ENCODE measurements at places on chromosomes 11 and 22.

- no peak for DNase-seq
Observed at GRCh38 chr11:67033661-67034166, 10.8 kb downstream of the SYT12 start.

DNA sequence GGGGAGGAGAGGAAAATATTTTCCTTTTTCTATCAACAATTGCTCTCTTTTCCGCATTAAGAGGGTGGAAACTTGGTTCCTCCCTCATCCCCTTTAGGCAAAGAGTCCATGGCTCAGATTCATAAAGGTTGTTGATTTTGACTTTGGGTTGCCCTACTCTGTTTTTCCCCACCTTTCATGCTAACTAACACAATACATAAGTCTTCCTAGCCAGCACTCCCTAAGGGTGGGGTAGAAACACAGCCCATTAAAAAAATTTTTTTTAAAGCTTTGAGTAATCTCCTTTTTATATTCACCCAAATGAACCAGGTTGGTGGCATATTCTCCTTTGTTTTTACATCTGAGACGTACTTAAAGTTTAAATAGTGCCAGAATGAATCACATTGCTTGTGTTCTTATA, 20.0 kb upstream of the LIN7C start:
- DNase-seq = no peak

- no peak for DNase-seq
Observed at GRCh38 chr11:35938231-35938630, 5.6 kb upstream of the LDLRAD3 start.

DNA sequence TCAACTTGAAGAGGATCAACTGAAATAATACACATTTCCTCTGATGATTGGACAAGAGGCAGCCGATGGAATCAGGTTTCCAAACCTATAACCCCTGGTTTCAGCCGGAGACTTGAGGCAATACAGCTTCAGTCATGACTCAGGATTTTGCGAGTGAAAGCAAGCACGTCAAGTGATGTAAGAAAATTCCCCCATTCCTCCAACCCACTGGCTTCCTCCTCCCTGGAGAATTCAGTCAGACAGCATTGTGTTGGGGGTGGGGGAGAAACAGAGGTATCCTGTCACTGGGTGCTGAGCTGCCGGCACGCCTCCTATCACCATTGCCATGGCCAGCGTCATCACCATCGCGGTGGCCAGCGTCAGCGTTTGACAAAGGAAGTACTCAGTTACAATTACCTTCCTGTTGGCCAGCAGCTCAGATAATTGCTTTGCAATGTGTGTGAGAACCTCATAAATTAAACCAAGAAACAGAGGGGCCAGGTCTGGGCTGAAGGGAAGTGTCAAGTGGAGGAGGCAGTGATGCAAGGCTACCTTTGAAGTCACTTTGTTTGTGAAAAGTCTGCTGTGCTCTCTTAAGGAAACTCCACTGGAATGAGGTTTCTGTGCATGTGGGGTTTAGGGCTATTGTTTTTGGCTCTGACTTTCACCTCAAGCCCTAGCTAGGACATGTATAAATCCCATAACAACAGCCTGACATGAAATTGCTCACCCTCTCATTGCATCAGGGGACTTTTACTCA, 50.2 kb downstream of the LIF start:
- peak; percentile 57 for DNase-seq

DNA sequence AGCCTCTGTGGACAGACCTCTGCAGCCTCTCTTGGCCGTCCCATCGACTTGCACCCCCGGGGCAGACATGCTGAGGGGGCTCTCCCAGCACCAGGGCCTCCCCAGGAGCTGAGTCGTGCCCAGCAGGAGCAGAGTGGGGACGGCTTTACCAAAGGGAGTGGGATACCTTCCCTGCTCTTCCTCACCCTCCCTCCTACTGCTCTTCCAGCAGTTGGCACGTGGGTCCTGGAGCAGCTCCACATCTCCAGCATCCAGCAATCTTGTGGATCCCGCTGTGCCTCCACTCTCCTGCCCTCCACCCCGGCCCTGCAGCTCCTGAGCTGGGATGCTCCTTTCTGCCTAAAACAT, 854.0 kb downstream of the BRD1 start:
- no peak for DNase-seq

GRCh38 chr11:61062181-61062930, 39.9 kb upstream of the CD5 start:
- no peak for DNase-seq

- DNase-seq = peak; percentile 63
Observed at GRCh38 chr11:10858439-10859325, 829 bp upstream of the ZBED5 start.

GRCh38 chr11:1123970-1124369, 33.8 kb upstream of the MUC5AC start:
- no peak for DNase-seq

GRCh38 chr11:46633291-46634217, 16.2 kb downstream of the ATG13 start:
- no peak for DNase-seq

- no peak for DNase-seq
Observed at GRCh38 chr22:49446759-49447710, 380.6 kb downstream of the BRD1 start.

GRCh38 chr11:18594999-18595749, 4.4 kb upstream of the MISFA start:
- no peak for DNase-seq

GRCh38 chr11:69359735-69360480, 66.0 kb downstream of the MYEOV start:
- no peak for DNase-seq

DNA sequence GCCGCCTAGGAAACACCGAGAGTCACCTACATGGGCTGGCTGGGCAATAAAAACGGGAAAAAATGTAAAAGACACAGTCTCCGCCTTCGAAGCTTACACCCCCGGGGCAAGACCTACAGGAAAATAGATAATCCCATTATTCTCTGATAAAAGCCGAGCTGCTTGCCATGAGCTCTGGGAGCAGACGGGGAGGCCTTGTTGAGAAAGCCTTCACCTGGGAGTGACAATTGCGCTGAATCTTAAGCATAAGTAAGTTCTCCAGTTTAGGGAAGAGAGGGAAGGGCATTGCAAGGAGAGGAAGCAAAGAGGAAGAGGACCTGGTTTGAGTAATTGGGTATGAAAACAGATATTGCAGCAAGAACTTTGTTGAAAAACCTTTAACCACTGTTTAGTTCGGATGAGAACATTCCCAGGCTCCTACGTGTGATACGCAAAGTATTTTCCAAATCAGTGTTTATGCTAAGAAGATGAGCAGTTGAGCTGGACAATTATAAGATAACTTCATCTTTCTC, 813 bp upstream of the BTBD10 start:
- DNase-seq = no peak

GRCh38 chr22:17035246-17035645, 27.2 kb upstream of the GAB4 start:
- no peak for DNase-seq

DNA sequence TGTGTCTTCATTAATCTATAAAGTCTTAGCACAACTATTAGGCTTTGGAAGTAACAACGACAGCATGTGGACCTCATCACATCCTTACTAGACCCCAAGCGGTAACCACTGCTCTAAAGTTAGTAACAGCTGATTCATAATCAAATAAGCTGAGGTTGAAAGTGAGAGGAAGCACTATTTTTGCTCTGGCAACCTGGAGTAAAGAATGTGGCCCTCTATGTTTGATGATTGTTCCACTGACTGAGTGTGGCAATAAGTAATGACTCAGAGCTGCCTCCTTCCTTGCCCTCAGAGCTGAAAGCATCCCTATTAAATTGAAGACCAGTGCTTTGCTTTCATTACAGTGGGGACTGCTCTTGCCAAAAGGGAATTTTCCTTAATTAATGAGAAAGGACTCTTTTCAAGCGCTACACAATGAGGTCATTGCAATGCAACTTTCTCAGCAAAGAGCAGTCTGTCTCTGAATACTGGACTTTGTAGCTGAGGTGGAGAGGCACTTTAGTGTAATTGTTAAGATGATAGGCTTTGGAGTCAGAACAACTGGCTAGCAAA, 906.1 kb upstream of the RAG2 start:
- no peak for DNase-seq

- DNase-seq = peak; percentile 73
Observed at GRCh38 chr22:19974268-19974861, 32.7 kb upstream of the TXNRD2 start.

- DNase-seq = no peak
Observed at GRCh38 chr22:46789992-46790391, 27.5 kb downstream of the TBC1D22A start.

DNA sequence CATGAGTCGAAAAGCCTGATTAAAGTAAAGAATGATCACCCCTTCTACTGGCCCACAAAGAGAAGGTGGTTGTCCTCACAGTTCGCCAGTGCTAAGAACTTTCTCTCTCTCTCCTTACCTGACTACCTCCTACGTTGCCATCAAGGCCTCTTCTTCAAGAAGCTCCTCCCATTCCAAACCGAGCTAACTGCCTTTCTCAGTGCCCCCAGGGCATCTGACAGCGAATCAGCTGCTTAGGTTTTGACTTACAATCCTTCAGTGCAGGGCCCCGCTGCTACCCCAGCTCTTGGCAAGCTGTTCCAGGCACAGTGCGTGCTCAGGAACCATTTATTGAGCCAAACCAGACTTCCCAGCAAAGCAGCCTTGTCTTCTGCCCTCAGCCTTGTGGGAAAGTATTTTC, 5.8 kb downstream of the VSTM5 start:
- no peak for DNase-seq

DNA sequence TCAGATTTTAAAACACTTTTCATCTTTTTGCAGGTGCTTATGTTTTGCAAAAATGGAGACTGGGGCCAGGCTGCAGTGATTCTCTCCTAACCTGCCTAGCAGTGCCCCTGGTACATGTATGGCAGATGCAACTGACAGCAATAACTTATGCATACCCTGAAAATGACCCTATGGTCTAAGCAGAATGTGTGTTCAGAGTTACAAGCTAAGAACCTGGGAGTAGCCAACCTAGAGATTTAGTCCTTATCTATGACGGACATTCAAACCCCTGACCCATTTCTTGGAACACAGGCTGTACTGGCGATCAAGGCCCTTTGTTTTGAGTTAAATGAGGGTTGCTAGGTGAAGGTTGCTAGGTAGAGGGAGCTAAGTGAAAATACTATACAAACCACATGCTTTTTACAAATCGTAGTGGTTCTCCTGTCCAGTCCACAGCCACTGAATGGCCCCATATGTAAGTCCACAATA, 184.9 kb upstream of the SESN3 start:
- DNase-seq = no peak

DNA sequence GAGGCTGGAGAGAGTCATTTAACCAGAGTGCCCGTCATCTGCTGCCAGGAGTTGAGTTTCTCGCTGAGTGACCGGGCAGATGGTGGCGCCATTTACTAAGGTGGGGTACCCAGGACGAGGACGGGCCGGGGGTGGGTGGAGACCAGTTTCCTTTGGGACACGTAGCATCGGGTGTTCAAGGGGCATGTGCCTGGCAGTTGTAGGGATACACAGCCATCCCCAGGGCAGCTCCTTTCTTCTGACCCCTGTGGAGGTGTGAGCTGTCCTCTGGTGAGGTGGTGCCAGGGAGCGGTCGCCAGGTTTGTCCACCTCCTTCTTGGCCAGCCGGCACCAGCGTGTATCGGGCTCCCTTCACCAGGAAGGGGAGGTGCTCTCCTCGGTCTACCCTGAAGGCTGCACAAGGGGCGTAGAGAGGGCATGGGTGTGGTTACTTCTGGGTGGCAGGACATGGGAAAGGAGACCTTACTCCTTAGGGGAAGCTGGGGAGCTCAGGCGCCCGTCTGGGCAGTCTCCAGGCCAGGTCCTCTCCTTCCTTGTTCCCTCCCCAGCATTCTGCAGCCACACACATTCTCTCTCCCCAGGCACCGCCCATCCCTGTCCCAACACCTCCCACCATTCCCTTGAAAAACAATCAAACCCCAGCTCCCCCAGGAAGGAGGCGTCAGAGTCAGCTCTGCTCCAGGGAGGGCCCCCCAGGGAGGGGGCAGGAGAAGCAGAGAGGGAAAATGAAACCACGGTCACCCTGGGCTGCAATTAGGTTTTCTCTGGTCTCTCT, 10.3 kb upstream of the MB start:
- DNase-seq = peak; percentile 61

- no peak for DNase-seq
Observed at GRCh38 chr11:87265132-87265531, 227.4 kb downstream of the TMEM135 start.

DNA sequence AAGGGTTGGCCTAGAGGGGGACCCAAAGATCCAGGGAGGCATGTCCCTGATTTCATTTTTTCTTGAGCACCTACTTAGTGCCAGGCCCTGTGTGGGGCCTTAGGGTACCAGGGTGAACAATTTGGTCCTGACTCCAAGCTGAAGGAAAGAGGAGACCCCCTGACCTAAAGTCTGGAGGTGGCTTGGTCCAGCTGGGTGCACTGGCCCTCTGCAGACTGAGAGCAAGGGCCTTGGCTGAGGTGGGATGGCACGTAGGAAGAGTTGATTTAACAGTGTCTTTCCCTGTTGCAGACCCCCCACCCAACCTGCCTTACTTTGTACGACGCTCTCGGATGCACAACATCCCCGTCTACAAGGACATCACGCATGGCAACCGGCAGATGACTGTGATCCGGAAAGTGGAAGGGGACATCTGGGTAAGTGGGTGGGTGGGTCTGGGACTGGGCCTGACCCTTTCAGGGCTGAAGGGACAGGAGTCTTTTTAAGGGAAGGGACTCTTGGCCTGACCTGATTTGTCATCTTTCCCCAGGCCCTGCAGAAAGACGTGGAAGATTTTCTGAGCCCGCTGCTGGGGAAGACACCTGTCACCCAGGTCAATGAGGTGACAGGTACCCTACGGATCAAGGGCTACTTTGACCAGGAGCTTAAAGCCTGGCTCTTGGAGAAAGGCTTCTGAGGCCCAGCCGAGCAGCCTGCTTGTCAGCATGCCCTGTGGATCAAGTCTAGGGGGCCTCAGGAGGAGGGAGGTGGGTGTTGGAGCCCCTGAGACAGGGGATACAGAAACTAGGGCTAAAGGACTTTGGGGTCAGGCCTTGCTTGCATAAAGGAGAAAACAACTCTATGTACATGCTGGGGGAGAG, 3.3 kb downstream of the MRPL49 start:
- DNase-seq = no peak

DNA sequence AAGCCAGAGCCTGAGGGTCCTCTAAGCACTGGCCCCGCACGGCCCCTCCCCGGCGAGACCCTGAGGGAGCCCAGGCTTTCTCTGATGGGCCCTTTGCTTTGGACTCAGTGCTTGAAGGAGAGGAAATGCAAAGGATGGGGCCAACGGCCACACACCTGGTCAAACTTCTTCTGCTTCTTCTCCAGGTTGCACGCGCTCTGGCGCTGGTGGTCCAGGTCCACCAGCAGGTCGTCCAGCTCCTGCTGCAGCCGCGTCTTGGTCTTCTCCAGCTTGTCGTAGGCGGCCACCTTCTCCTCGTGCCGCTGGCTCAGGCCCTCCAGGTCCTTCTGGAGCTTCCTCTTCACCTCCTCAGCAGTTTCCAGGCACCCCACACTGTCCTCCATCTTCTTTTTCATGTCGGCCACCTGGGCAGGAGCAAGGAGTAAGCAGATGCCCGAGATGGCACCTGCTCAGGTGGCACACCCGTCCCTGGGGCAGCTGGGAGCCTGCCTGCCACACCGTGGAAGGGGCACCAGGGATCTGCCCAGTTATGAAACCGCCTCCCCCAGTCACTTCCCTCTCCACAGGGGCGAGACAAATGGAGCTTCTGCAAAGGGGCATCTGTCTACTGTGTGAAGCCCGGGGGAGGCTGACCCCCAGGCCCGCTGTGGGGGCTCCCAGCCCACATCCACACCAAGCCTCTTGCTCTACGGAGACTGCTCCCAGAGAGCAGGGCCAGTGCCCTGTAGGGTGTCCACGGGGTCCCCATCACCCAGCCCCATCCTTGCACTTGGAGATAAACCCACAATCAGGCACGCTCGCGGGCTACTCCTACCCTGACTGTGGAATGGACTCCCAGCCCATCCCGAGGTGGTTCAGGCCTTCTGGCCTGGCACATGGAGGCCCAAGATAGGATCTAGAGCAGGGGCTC, 39.2 kb downstream of the APOL1 start:
- no peak for DNase-seq

All from NT2/D1 (cell line).